ENCODE measurements at places on chromosomes 5 and 9. TPM values are rescaled to one million over a fixed set of nuclear protein-coding genes. Genes with fewer than 3 reads are reported as not detected.

The MRPL41 gene
- total RNA-seq: 28.2 TPM

The RNF183 gene
- total RNA-seq: not detected

The GMCL2 gene
- not detected for total RNA-seq

The ECM2 gene
- total RNA-seq: 1.5 TPM

The RALGPS1 gene
- 0.88 TPM for total RNA-seq

The FBLL1 gene
- total RNA-seq: 0.29 TPM

The PARP8 gene
- total RNA-seq: 13.9 TPM

The CKMT2 gene
- 0.29 TPM for total RNA-seq

The AIF1L gene
- total RNA-seq: 0.22 TPM

The C9orf50 gene
- not detected for total RNA-seq

The ACTBL2 gene
- total RNA-seq: 3.3 TPM

The FGF18 gene
- under 0.01 TPM for total RNA-seq

The MCTP1 gene
- total RNA-seq: 24.7 TPM

The TMOD1 gene
- not detected for total RNA-seq

The DROSHA gene
- total RNA-seq: 56.0 TPM

The NR5A1 gene
- total RNA-seq: not detected

The IFNK gene
- total RNA-seq: not detected

The WNK2 gene
- not detected for total RNA-seq
